ENCODE measurements at places on chromosomes 3 and 15.
A peak's percentile ranks its signal among the peaks of the same experiment; 100 is the strongest.

DNA sequence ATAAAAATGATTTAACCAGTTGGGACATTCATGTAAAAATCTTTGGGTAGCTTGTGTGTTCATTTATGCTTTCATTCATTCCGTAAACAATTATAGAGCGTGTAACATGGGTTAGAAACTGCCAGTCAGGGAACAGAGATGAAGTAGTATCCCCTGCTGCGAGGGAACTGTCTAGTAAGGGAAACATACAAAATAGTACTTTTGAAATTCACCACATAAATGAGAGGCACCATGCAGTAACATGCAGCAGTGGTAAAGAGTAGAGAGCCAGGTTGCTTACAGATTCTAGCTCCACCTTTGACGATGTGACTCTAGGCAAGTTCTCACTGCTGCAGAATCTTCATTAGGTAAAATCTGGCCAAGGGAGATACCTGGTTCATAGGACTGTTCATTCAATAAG, 938 bp downstream of the DZIP3 start:
- DNase-seq = no peak

DNA sequence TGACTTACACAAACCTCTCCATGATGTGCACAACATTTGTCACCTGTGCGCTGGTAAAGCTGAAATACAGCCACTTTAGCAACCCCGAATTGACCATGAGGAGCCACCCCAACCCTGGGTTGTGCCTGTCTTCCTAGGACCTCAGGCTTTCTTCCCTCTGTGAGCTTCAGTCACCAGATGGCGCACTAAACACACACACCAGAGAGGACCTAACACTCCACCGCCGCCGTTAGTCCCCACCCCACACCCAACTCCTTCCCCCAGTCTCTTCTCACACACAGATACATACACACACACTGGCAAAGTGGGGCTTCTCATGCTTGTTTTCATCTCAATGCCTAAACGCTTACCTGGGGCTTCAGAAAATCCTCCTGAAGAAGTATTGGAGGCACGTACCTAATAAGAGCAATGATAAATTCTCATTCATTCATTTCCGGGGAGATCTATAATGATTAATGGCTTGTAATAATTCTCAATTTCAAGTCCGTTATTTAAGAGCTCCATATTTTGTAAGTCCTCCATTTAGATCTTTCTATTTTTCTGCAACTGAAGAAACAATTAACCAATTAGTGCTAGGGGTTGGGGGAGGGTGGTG, 2.1 kb upstream of the CCDC80 start:
- peak; percentile 68 for DNase-seq

GRCh38 chr3:21158861-21159542, 592.0 kb downstream of the ZNF385D start:
- no peak for DNase-seq

DNA sequence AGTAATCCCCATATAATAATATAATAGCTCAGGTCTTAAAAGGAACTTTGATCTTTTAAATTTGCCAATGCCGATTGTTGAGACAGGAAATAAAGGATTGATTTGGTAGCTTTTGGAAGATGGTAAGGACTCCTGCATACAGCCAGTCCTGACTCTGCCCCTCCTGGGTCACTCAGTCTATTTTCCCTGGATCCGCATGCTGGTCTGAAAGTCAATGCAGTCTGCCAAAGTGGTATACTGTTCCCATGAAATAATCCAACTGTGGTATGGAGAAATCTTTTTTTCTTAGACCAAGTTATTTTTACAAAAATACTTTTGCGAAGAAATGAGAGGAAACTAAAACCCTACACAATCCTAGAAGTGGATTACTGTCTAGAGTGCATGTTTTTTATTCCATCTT, 191.1 kb downstream of the TIGIT start:
- no peak for DNase-seq

- no peak for DNase-seq
These were observed 16.8 kb downstream of the IGDCC4 start for GRCh38 chr15:65405791-65406423.

DNA sequence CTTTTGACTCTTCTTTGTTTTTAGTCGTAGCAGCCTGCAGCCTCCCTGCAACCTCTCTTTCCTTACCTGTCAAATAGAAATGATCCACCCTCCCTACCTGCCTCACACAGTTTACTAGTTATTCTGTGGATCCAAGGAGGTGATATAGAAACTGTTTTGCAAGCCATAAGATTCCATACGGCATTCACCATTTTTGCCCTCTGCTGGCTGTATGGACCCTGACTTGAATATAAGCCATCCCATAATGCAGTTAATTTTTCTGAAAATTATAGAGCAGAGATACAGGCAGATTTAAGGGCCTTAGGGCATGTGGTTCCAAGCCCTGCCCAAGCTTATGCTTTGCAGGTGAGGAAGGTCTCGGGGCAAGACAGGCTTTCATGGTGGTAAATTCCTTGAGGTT, 63.8 kb downstream of the CPN2 start:
- DNase-seq = no peak

- DNase-seq = no peak
These were observed 15.2 kb upstream of the MEIS2 start for GRCh38 chr15:37115538-37115937.

- DNase-seq = no peak
These were observed 214.5 kb downstream of the ZIC4 start for GRCh38 chr3:147191795-147192385.

DNA sequence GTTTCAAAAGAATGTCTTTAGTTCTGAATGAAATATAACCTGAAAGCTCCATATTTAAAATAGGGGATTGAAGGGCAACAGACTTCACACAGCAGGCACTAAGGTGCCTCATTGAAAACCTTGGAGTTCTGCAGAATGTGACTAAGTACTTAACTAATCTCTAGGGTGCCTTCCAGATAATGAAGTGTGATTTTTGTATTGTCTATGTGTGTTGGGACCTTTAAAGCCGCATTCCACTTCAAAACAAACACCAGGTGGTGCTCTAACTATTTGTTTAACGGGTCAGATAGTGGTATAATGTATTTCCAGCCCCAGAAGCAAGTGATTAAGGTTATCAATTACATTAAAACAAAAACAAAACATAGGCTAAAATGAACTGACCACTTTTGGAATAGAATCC, 28.0 kb downstream of the TFG start:
- no peak for DNase-seq

Data from activated T-cell treated with anti-CD3 and anti-CD28 coated beads for 48 hours (primary cell).